Activated CD8-positive, alpha-beta memory T cell treated with anti-CD3 and anti-CD28 coated beads for 4 hours (primary cell): ENCODE measurements at places on chromosomes 12 and 14.
A peak's percentile ranks its signal among the peaks of the same experiment; 100 is the strongest.

GRCh38 chr12:111313833-111314259 lies 55.0 kb downstream of the PHETA1 start:
- DNase-seq: peak; percentile 44

DNA sequence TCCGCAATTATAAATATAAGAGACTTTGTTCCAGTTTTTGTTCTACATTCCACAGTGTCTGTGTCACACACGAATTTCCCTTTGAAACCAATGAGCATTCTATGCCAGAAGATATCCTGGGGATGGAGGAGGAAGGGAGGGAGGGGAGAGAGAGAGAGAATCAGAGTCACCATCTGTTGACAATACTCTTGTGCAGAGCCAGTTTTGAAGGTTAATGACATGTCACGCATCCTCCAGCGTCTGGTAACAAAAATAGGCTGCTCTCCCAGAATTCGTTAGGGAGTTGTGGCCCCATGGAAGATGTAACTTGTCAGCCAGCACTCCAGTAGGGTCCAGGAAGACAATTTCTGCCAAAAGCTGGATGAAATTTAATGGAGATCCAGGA lies 213.5 kb upstream of the KRR1 start:
- no peak for DNase-seq

GRCh38 chr14:94660306-94660946 lies 48.2 kb downstream of the SERPINA3 start:
- no peak for DNase-seq

DNA sequence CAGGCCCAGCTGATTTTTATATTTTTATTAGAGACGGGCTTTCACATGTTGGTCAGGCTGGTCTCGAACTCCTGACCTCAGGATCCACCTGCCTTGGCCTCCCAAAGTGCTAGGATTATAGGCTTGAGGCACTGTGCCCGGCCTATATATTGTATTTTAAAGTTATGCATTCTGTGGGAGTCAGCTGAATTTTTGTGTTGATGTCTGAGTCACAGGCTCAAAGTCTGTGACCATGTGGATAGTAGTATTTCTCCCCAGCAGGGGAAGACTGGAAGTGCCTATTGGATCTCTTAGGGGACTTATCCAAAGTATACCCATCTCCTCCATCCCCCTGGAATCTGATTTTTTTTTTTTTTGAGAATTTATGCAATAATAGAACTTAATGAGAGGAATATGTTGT lies 43.8 kb upstream of the ATF1 start:
- no peak for DNase-seq

- DNase-seq: no peak
Measured at GRCh38 chr12:89469361-89469760, 55.2 kb downstream of the GALNT4 start.

- DNase-seq: no peak
Measured at GRCh38 chr12:5200278-5201087, 156.8 kb downstream of the KCNA5 start.

DNA sequence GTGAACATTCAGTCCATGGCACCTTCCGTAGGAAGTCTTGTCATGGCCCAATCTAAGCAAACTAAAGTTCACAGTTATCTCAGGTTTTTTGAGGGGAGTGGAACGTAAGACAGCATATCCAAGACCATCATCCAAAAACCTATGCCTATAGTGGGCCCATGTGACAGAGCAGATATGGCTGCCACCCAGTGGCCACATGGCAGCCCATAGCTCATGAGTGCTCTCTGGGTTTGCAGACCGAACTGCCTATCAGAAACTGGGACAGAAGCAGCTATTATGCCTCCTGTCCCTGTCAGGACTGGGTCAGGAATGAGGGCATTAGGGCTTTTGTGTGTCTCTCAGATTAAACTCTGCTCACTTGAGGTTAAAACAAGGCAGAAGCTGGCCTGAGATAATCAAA lies 503.7 kb downstream of the NRXN3 start:
- no peak for DNase-seq

DNA sequence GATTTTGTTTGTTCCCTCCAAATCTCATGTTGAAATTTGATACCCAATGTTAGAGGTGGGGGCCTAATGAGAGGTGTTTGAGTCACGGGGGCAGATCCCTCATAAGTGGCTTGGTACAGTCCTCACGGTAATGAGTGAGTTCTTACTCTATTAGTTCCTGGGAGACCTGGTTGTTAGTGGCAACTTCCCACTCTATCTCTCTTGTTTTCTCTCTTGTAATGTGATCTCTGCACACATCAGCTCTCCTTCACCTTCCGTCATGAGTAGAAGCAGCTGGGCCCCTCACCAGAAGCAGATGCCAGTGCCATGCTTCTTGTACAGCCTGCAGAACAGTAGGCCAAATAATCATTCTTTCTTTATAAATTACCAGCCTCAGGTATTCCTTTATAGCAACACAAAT lies 29.6 kb upstream of the KCNK10 start:
- no peak for DNase-seq

GRCh38 chr12:114668151-114668885 lies 15.7 kb downstream of the TBX3 start:
- no peak for DNase-seq

DNA sequence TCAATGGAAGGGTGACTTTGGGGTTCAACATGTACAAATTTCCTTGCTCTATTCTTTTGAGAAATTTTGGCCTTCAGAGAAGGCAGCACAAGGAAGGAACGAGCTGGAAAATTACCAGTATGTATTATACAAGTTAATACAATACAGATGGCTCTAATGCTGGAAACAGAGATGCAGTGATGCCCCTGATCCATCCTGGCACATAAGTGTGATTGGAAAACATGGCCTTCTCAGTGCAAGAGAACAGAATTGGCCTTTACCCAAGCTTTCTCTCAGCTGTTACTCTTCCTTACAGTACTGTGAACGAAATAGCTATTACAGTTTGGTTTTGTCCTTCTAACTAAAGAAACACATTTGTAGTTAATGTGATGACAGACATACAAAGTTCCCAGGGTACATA lies 102.5 kb upstream of the GPHB5 start:
- no peak for DNase-seq

DNA sequence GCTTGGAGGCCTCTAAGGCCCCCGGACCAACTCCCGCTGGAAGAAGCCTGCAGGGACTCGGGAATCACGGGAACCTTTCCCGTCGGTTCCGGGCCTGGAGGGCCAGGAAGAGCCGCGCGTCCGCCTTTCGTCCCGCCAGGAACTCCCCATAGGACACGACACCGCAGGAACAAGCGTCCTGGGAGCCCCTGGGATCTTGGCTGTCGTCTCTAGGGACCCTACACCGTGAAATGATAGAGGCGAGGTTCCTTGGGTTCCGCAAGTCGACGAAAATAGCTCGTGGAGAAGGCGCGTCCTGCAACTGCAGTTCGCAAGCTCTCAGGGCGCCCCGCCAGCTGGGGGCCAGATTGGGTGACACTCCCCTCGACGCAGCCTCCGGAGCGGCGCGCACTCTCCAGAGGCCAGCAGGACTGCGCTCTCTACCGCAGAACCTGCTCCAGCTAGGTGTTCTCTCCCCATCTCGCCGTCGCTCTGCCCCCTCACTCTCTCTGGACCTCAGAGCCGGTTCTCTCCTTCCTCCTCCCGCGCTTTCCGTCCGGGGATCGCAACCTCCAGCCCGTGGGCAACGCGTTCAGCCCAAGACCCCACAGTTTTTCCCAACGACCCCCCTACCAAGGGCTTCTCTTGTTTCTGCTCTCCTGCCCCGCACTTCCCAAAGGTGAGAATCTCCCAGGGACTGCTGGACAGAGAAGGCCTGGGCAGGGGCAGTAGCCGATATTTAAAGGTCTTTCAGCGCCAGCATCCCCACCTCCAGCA lies 776 bp downstream of the BMP4 start:
- no peak for DNase-seq

DNA sequence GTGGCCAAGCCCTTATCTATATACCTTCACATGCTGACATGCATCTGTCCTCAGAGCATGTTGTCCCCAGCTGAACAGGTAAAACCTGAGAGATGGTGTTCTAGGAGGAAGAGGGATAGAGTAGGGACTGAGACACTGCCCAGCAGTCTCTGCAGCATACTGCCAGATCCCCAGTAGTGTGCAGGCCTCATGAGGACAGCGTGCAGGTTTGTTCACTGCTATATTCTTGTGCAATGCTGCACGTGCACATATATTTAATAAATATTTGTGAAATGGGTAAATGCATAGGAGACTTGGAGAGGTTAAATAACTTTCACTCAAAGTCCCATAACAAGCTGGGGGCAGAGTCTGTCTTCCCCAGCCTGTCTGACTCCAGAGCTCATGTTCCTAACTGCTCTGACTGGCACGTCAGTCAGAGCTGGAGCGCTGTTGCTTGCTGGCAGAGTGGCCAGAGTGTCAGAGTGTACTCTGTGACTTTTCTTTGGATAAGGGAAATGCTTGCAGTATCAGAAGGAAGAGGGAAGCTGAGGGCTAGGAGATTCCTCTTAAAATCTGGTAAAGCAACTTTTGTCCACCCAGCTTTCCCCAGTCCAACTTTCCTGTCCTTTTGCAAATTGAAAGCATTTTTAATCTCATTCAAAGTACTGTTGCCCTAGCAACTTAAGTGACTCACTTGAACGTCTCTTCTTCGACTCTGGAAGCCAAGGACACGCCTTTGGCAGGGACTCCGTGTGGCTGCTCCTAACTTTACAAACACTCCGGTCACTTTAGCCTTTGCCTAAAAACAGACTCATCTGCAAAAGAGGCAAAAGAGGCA lies 14.9 kb upstream of the POLR3B start:
- DNase-seq: no peak

DNA sequence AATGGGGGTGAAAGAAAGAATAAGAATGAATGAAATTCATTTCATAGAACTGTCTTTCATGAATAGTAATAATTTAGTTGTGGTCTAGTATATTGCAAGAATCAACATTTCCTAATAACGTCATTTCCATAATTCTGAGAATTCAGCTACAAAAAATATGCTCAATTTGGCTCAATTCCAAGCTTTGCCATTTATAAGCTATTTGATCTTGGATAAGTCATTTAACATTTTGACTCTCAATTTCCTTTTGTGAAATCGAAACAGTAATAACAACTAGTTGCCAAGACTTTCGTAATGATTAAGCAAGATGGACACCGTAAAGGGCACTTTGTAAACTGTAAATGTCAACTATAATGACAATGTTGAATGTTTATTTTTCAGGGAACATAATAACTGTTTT lies 18.1 kb downstream of the NOS1 start:
- DNase-seq: no peak

- no peak for DNase-seq
Measured at GRCh38 chr12:43676183-43676813, 82.3 kb downstream of the PUS7L start.

- DNase-seq: no peak
Measured at GRCh38 chr14:70171726-70172125, 17.0 kb downstream of the SLC8A3 start.

DNA sequence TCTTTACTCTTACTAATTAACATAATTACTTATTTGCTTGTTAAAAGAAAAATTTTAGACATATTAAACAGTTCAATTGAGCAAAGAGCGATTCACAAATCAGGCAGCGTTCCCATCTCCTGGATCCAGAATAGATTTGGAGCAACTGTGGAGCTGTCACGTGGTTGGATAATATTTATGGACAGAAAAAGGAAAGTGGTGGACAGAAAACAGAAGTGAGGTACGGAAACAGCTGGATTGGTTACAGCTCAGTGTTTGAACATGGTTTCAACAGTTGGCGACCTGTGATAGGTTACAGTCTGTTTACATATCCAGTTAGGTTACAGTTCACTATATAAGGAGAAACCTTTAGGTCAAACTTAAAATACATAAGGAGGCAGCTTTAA lies 19.7 kb upstream of the FAM234B start:
- no peak for DNase-seq

- DNase-seq: no peak
Measured at GRCh38 chr12:93938317-93938716, 210.1 kb upstream of the PLXNC1 start.

DNA sequence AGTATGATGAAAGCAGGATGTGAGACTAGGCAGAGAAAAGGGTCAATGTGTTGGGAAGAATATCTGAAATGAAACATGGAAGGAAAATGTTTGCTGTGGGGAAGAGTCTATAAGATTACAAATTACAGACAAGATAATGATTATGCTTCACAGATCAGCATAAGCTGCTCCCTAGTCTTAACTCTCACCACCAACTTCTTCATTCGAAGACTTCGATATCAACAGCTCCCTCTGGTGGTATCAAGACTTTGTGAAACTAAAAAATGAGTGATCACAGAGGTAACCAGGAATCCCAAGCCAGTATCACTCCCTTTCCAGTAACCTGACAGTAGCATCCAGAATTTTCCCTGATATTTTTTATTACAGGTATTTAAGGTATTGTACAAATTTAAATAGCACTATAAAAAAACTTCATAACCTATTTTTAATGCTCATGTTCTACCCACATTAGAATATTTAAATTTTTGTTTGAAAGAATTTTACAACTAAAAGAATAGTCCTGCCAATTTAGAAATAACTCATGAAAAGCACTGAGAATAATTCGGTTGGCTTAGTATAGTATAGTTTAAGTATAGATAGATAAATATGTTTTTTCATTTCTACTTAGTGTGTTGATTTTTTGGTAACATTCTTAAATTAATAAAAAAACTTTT lies 84.4 kb downstream of the C2CD5 start:
- no peak for DNase-seq

DNA sequence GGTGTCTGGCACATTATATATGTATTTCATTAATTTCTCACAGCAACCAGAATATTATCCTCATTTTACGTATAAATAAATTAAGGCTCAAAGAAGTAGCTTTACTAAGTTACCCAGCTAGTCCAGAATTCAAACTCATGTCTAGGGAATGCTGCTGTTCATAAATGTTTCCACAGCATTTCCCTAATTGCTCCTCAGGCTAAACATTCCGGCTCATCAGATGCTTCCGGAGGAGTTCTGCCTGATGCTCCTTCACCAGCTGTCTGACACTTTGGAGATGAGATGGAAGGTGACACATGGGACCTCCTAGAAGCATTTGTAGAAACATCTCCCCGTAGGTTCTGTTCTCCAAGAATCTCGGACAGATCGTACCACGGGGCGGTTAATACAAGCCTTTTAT lies 12.1 kb downstream of the KRT85 start:
- no peak for DNase-seq

DNA sequence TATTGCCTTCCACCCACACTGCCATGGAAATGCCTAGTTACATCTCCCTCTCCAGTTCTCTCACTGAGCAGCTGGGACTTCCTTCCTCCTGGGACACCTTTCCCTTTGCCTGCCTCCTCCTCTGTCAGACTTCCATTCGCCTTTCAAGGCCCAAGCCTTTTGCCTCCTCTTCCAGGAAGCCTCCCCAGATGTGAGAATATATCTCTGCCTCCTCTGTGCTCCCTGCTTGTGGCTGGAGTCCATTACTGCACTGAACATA lies 3.1 kb downstream of the IFI27L2 start:
- no peak for DNase-seq

DNA sequence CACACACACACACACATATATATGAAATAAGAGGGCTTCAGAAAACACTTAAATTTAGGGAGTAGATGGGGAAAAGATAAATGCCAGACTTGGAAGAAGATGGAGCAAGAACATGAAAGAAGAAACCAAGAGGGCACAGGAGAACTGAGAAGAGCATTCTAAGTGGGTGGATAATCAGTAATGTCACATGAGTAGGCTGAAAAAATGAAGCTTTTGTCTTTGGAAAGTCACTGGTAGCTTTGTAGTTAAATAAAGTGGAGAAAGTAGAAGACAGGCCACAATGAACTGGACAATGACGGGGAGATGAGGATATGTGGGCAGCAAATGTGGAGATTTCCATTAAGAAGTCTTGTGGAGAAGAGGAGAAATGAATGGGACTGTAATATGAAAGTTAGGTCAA lies 2.2 kb upstream of the ZC2HC1C start:
- DNase-seq: no peak
